ENCODE measurements at places on chromosomes 1 and 21.
A peak's percentile ranks its signal among the peaks of the same experiment; 100 is the strongest.

- no peak for DNase-seq
Measured at GRCh38 chr1:197515421-197515820, 247.4 kb downstream of the CRB1 start.

DNA sequence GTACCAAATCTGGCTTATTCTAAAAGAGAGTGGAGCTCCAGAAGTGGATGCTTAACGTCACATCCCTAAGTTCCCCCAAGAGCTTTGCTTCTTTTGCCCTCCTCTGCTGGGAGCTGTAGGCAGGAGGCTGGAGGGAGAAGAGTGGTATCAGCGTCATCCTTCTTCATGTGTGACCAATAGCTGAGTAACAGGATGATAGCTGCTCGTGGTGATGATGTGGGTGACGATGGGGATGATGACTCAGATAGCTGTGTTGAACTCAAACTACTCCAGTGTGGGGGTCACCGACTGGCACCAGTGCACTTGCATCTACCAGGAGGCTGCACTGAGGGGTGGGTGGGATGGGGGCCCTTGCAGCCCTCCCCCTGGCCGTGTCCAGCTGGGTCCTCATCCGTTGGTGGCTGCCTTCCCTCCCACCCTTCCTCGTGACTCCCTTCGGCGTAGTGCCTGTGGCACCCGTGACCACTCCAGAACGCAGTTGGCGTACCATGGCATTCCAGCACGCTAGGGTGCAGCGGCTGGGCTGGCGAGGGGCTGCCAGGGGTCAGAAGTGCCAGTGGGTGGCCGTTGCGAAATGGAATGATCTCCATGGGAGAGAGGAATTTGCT lies 1.1 kb downstream of the IGFN1 start:
- DNase-seq = peak; percentile 48

DNA sequence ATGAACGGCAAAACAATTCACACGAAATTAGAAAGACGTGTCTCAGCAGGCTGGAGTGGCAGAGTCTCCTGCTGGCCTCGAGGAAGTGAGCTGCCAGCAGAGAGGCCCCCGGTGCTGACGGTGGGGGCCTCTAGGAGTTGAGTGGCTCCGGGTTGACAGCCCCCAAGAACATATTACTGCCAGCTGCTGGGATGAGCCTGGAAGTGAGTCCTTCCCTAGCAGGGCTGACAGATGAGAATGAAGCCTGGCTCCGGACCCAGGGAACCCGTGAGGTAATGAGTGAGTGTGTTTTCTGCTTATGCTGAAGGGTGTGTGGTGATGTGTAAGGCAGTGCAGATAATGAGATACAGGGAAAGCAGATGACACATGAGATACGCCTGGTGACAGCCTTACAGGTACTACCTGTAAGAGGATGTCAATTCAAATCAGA lies 23.5 kb upstream of the LRRC47 start:
- DNase-seq = no peak

- no peak for DNase-seq
Measured at GRCh38 chr1:194825382-194825781, 1639.0 kb upstream of the B3GALT2 start.

GRCh38 chr1:23362218-23362713 lies 7.4 kb downstream of the ZNF436 start:
- DNase-seq = no peak

DNA sequence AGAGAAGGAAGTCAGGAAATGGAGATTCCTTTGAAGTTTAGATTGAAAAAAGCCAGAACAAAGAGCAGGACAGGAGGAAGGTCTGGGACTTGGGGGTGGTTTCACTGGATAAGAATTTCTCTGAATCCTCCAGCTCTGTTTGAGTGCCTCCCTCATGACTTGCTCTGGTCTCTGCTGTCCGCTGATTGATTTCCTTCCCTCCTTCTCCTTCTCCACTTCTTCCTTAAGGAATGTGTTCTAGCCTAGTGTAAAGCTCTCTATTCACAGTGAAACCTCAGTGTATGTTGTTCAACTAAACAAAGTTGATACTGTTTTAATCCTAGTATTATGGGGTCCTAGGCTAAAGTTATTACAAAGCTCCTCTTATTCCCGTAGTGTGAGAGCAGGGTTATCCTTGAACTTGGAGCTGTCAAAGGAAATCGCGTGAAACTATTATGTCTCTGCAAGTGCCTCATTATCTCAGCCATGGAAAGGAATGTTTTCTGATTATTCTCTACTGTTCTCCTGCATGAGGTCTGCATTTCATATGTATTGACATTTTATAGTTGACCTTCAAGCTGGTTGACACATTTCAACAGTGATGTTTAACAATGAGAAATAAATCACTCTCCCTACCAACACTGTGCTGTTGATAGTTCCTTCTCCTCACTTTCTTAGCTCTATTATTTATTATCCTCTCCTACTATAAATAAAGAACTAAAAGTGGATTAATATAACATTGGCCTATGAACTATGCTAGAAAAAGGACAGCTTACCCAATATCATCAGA lies 82.7 kb upstream of the KCTD3 start:
- no peak for DNase-seq

GRCh38 chr1:83910461-83910860 lies 88.5 kb downstream of the TTLL7 start:
- DNase-seq = no peak

DNA sequence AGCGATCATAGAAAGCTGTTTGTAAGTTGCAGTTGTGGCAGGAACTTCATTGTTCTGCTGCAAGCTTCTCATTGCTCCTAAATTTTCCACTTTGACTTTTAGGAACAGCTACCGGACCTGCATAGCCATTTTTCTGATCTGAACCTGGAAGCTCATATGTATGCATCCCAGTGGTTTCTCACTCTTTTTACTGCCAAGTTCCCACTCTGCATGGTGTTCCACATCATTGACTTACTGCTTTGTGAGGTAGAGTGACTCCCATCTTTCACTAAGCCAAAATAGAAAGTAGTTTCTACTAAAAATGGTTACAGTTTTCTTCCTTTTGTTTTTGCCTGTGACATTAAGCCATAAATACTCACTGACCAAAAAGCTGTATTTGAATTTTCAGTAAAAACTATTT lies 254.2 kb downstream of the GPR52 start:
- no peak for DNase-seq

- no peak for DNase-seq
Measured at GRCh38 chr1:219833214-219833815, 95.0 kb downstream of the SLC30A10 start.

GRCh38 chr1:115462566-115463076 lies 124.6 kb upstream of the NGF start:
- DNase-seq = no peak

All from stimulated activated CD4-positive, alpha-beta T cell treated with anti-CD3 and anti-CD28 coated beads, Interleukin-2, amount 100 ng/mL, for 24 hours (primary cell).